ENCODE measurements at places on chromosomes 12 and 14.
A peak's percentile ranks its signal among the peaks of the same experiment; 100 is the strongest.

DNA sequence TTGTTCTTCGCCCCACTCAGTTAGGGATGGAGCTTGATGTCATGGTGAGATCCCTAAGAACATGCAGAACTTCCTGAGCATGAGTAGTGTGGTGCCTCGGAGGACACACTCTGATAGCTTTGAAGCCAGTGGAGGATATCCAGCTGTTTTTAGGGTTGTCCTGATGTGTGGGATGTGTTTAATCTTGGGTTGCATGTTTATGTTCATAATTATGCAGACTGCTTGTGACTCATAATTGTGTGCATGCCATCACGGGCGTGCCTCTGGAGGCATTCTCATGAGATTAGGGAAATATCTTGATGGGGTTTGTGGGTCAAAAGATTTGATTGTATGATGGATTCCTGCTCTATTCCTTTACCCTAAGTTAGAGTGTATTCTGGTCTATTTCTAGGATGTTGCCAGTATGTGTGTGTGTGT, 267.4 kb upstream of the PELI2 start:
- DNase-seq, result no peak

DNA sequence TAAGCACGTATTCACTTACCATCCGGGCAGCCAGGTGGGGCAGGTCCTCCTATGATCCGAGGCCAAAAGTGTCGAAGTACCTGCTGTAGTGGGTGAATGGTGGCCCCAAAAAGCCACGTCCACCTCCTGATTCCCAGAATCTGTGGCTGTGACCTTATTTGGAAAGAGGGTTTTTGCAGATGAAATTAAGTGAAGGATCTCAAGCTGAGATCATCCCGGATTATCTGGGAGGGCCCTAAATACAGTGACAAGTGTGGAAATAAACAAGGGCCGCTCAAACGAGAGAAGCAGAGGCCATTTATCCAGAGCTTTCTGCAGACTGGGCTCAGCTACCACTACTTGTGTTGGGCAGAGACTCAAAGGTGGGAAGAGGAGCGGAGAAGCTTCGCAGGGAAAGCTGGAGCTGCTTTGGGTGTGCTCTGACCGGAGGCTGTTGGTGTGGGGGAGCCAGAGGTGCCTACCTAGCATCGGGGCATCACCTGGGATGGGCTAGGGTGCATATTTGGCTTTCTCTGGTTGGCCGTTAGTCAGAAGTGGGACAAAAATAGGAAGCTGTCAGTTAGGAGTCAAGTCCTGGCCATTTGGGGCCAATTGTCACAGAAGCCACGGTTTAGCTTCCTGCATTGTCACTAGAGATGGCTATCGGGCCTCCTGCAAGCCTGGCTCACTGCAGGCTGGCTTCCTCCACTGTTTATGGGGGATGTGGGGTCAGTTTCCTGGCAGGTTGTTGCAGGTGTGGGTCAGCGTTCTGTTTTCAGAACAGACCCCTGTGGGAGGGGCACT, 27.8 kb upstream of the DLK1 start:
- no peak for DNase-seq

- DNase-seq, result no peak
Observed at GRCh38 chr14:24388474-24389179, 10.2 kb upstream of the NYNRIN start.

- DNase-seq, result no peak
Observed at GRCh38 chr12:82412246-82412645, 53.9 kb downstream of the METTL25 start.

- DNase-seq, result no peak
Observed at GRCh38 chr12:130476451-130477135, 138.9 kb downstream of the PIWIL1 start.

- DNase-seq, result no peak
Observed at GRCh38 chr14:62206456-62206855, 444.2 kb downstream of the SNAPC1 start.

- no peak for DNase-seq
Observed at GRCh38 chr14:68308726-68309520, 483.9 kb downstream of the ZFP36L1 start.

DNA sequence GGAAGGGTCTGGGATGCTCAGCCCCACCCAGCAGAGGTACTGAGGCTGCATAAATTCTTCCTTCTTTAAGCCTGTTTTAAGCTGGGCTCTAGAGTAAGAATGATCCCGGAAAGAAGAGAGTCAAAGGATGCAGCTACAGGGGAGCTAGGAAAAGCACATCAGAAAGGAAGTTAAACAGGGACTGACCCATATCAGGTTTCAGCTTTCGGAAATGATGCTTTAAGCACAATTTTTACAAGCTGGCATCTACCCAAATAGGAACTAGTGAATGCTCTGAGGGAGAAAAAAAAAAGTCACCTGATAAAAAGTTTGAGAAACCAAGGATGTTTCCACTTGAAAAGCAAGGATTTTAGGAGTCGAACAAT, 22.0 kb downstream of the TSPAN8 start:
- DNase-seq, result no peak

DNA sequence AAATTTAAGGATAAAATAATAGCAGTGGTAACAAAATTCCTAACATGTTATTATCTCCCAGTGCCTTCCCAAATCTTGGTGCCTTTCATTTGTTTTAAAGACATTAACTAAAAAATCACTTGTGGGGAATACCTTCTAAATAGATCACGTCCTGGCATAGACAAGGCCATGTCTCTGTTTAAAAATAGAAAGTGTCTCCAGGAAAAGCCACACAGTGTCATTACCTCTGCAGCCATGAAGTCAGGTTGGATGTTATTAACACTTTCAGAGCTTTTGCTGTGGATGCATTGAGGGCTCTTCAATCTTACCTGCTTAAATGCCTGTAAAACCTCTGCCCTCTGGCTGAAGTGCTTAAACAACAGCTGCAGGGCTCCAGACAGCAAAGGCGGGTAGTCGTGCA, 211.1 kb downstream of the ITPR2 start:
- no peak for DNase-seq

- no peak for DNase-seq
Observed at GRCh38 chr12:93786656-93787397, 109.7 kb downstream of the CRADD start.

- no peak for DNase-seq
Observed at GRCh38 chr12:126201981-126202537, 1136.8 kb downstream of the AACS start.

- DNase-seq, result no peak
Observed at GRCh38 chr12:119630223-119630780, 36.7 kb downstream of the TMEM233 start.

- DNase-seq, result peak; percentile 29
Observed at GRCh38 chr14:92603309-92604242, 90.0 kb downstream of the RIN3 start.

- DNase-seq, result no peak
Observed at GRCh38 chr14:93714605-93715004, 73.7 kb downstream of the PRIMA1 start.

GRCh38 chr12:114625294-114625851, 58.6 kb downstream of the TBX3 start:
- peak; percentile 2 for DNase-seq

DNA sequence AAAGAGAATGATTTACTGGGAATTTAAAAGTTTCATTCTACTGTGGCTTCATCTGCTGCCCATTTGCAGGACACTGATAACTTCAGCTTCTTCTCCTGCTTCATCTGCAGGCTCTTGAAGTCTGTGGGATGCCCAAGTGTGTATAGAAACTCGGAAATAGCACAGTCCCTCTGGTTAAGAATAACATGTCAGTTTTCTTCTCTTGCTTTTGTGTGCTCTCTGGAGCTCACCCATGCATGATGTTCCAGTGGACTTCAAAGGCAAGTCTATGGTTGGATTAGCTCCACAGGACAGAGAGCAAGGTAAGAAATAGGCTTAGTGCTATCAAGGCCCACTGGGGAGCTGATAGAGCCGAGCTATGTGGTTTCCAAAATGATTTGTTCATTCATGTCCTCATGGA, 13.7 kb downstream of the RMST start:
- DNase-seq, result no peak

DNA sequence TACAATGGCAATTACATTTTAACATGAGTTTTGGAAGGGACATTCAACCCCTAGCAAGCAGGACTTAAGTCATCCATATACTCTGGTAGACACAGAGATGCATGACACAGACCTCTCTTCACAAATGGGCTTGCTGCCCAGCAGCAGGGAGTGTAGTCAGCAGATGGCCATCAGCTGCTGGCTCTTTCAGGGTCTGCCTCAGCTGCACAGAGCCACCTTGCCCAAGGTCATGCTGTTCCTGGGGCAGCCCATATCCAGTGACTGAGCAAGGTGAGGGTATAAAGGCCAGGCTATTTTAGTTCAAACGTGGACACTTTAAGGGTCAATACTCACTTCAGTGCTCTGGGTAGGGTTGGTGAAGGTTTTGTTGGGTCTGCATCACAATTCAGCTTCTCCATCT, 58.3 kb upstream of the JDP2 start:
- no peak for DNase-seq

GRCh38 chr12:87332987-87333726, 696.0 kb downstream of the C12orf50 start:
- DNase-seq, result no peak

DNA sequence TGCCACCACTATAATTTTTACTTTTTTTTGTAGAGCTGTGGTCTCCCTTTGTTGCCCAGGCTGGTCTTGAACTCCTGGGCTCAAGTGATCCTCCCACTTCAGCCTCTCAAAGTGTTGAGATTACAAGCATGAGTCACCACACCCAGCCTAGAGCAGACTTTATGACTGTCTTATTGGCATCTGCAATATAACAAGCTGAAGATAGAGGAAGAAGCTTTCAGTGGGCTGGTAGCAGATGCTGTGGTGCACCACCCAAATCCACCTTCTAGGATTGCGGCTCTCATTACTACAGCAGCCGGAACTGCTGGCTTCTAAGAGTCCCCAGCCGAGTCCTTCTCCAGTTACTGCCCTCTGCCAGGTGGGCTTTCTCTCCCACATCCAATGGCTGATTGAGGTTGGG, 7.6 kb upstream of the STK38L start:
- no peak for DNase-seq

GRCh38 chr12:118055144-118055557, 5.8 kb downstream of the WSB2 start:
- DNase-seq, result peak; percentile 40
